Bronchial epithelial cell (primary cell): ENCODE measurements at places on chromosomes 7 and 10. TPM values are rescaled to one million over a fixed set of nuclear protein-coding genes. Genes with fewer than 3 reads are reported as not detected.

GRCh38 chr10:78434886-78435285 lies 401.2 kb downstream of the RPS24 start:
- no peak for DNase-seq

GRCh38 chr10:18647945-18648344 lies 3.4 kb downstream of the NSUN6 start:
- DNase-seq: no peak

DNA sequence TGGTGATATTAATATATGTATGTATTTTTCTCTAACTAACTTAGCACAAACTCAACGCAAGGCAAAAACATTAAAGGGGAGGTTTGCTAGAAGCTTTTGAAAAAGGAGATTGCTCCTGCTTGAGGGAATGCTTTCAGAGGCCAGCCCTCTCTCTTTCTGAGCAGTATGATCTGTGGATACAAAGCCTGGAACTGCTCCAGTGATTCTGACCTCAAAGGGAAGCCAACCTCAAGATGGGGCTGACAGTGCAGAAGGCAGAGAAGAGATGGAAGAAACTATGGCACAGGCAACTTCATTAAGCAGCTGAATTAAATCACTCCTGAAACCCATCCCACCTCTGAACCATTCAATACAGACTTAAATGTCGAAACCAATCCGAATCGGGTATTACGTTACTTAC lies 102.4 kb downstream of the USP6NL start:
- no peak for DNase-seq

- DNase-seq: peak; percentile 4
Measured at GRCh38 chr7:122013065-122013464, 131.0 kb downstream of the AASS start.

DNA sequence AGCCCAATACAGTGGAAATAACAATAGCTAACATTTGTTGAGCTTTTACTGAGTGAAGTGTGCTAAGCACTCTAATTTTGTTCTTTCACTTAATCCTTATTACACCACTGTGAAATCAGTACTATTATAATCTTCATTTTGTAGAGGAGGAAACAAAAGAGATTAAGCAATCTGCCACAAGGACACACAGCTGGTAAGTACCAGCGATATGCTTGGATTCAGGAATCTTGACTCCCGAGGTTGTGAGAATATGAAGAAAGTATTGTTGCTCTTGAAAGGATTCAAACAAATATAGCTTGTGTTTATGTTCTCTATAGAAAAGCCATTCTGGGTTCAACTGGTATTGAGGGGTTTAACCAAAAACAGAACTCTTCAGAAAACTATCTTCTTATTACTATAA lies 93.7 kb upstream of the HECTD2 start:
- DNase-seq: no peak

- no peak for DNase-seq
Measured at GRCh38 chr7:138338361-138338760, 121.7 kb upstream of the TRIM24 start.

- DNase-seq: peak; percentile 21
Measured at GRCh38 chr7:39851466-39852045, 98.5 kb upstream of the CDK13 start.

- DNase-seq: no peak
Measured at GRCh38 chr10:71700731-71701368, 18.7 kb downstream of the C10orf105 start.

DNA sequence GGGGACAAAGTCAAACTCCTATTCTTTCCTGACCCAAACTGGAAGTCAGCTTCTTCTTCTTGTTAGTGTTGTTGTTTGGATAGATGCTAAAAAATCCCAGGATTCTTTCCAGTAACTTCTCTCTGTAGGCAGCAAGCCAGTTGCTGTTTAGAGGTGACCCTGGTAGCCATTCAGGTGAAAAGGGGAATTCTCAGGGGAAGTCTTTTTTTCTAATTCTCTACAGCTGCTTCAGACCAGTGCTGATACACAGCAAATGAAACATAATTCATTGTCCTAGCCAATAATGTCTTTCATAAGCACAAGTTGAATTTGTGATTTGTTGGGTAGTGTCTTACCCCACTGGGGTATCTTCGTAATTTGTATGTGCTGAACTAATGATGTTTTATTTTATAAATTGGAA lies 357.3 kb downstream of the BBS9 start:
- DNase-seq: no peak

DNA sequence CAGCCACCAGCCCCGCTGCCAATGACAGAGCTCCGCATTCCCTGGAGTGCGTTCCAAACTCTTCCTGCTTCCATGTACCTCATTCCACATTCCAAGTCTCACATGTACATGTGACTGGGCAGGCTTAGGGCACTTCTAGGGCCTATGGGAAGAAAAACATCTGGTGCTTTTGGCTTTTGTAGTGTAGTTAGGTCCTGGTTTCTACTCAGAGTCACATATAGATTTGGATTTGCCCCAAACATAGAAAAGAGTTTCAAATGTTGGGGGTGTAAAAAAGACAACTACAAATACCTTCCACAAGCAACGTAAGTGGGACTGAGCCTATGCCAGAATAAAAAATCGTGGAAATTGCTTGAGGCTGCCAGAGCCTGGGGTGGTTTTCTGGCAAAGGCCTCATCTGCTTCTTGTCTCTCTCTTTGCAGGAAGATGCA lies 84.1 kb downstream of the ZNF467 start:
- no peak for DNase-seq

DNA sequence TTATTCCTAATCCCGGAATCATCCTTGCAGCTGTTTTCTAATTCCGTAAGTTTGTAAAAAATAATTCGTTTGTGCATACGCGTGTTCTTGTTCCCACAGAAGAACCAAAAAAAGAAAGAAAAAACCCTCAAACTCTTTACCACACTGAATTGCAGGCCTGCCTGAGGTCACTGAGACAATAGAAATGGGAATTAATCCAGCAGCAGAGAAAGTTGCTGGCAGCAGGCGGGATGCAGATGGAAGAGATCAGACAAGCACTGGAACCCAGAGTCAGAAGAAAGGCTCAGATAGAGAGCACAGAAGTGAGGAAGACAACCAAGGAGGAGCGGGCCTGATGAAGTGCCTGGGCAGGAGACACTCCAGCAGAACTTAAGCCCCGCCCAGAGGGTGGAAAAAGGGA lies 141.5 kb upstream of the VWC2 start:
- no peak for DNase-seq

- peak; percentile 84 for DNase-seq
Measured at GRCh38 chr7:48109848-48110663, 21.0 kb downstream of the UPP1 start.

HYAL4 gene
- under 0.01 and 0.13 TPM in 2 replicates for total RNA-seq

MYH16 gene
- total RNA-seq: 0.26 and 0.53 TPM in 2 replicates

NPY4R gene
- not detected in 2 replicates for total RNA-seq

CALML3 gene
- total RNA-seq: 0.53 and 1.0 TPM in 2 replicates

MBL2 gene
- not detected in 2 replicates for total RNA-seq
